ENCODE measurements at places on chromosomes 11 and 22.
A peak's percentile ranks its signal among the peaks of the same experiment; 100 is the strongest.

- no peak for DNase-seq
These were observed at the start of gene SLC15A3 for GRCh38 chr11:60951904-60952741. Gene SLC15A3 (minus strand): TSS chr11:60952176. CDS start chr11:60951551, 625 bp downstream.

GRCh38 chr11:65454696-65455456 lies 32.3 kb downstream of the NEAT1 start:
- no peak for DNase-seq

DNA sequence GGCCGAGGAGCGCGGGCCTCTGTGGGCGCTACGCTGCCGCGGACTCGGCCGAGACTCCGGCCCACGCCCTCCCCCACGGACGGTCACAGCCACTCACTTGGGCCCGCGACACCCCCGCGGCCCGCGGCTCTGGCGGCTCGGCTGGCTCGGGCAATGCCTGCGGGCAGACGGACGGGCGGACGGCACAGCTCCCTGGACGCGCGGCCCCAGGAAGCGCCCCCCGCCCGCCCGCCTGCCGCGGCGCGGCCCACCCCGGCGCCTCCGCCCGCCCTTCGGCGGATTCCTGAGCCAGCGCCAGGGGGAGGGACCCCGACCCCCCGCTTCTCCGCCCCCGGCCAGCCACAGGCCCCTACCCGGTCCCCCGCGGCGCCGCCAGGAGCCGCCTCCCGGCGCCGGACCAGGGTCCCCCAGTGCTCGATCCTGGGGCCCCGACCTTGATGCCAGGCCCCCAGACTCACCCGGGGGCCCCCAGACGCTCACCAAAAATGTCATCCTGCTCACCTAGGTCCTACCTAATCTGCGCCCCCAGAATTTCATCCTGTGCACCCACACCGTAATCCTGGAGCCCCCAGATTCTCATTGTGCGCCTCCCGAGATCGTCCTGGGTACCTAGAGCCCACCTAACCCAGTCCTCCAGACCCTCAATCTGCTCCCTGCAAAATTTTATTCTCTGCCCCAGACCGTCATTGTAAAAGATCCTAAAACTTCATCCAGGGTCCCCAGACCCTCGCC lies at the start of gene EFEMP2:
EFEMP2 (minus strand) TSS at position 215 of the 732 bp plus-strand sequence. CDS start 446 bp downstream, outside the sequence.
- DNase-seq = no peak

DNA sequence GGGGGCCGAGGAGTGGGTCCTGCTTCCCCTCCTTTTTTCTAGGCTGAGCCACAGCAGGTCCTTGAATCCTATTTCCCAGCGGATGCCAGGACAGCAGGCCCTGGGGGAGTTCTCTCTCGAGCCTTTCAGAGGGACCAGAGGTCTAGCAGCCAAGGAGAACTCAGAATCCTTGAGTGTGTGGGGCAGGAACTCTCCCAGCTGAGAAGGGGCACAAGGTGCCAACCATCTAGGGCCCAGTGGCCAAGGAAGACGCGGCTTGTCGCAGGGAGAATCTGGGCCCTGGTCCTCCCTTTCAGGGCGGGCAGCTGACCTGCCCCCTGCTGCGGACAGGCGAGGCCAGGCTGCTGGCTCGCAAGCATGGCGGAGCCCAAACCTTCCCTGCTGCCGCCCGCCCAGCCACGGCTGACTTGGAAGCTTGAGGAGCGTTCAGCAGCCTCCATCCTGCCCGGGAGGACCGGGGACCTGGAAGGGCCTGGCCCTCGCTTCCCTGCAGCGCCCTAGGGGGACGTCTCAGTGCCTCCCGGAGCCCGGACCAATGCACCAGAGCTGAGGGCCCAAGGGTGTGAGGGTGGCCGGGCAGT lies 972 bp upstream of the TSSC4 start:
- DNase-seq = no peak

DNA sequence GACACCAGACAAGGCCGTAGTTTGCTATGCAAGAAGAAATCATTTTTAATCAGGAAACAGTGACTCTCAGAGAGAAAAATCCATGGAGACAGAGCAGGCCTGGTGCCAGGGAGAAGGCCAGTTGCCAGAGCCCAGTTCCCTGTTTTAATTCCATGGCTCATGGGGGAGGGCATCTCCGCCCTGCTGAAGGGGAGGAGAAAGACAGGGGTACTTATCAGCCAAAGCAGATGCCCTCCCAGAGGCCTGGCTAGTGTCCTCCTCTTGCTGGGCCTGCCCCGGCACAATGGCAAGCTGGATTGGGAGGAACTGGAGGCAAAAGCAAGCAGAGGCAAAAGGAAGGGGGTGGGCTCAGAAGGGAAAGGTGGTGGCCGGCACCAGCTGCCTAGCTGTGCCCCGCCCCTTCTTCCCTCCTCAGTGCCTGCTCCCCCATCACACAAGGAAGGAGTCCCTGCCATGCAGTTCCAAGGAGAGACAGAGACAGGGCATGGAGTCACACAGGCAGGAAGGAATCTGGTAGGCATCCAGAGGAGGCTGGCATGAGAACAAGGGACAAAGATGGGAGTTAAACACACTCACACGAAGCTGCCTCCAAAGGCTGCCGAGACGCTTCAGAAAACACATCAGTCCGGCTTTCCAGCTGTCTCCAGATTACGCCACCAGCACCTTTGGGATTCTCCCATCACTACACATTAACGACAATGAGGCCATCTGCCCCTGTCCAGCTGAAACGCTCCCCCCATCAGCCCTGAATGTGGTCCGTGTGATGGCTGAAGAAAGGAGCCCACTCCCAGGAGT lies 591.8 kb downstream of the BUD13 start:
- DNase-seq = peak; percentile 66

DNA sequence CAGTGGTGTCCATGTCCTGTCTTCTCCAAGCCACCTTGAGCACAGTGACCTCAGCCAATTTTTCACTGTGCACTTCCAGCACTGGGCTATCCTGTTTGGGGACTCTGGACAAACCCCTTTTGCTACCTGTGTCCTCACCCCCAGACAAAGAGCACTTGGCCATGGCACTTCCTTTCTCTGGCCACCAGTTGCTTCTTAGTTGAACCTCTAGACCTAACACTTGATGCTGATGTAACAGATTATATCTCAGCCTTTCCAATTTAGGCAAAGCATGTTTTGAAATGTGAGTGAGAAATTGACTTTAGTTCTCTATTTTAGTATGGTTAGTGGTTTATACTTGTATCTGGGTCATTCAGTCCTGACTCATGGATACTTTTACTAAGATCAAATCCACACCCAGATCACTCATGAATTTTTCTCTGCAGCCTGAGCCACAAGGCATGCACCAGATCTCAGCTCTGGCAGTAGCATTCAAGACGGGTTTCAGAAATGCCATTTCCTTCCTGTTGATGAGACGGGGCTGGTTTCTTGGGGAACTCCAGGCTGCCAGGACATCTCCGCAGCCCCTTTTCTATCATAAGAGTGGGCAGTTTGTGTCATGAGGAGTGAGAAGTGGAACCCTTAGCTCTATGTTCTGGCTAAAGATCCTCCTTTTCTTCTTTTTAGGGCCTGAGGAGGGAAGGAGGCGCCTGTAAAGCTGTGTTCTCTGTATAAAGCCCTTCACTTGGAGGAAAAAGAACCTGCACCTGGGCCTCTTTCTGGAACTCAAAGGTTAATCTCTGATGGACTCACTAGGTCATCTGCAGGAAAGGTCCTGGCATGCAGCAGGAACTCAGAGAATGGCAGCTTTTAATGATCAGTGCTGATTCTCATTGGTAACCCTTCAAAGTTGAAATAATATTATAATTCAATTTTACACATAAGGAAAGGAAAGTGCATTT lies 185.6 kb upstream of the TENM4 start:
- no peak for DNase-seq

- DNase-seq = no peak
These were observed 108.9 kb downstream of the SGSM3 start for GRCh38 chr22:40479126-40479800.

DNA sequence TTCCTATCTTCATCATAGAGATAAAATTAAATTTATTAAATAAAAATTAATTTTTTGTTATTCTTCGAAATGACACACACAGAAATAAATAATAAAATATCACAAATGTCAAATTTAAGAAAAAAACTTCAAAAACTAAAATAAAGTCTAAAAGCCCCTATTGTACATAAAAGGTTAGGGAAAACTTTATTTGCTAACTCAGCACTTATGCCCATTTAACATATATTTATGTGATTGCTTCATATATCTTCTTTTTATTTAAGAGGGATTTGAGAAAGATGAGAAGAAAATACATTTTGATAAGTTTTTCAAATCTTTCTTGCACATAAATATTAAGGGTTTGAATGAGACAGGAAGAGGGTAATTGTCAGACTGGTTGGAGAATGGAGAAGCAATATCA lies 2350.4 kb upstream of the RAG2 start:
- no peak for DNase-seq
